ENCODE measurements at places on chromosomes 13 and 19. TPM values are rescaled to one million over a fixed set of nuclear protein-coding genes. Genes with fewer than 3 reads are reported as not detected.

Gene SWSAP1
- total RNA-seq: 3.0 TPM

Gene OR10H1
- not detected for total RNA-seq

Gene C1QTNF9
- not detected for total RNA-seq

Gene OR4F17
- total RNA-seq: not detected

Gene KIR2DL1
- not detected for total RNA-seq

Gene P2RY11
- 1.1 TPM for total RNA-seq

Gene KIR2DL4
- total RNA-seq: not detected

Gene PPFIA3
- total RNA-seq: 10.4 TPM

Gene PRR22
- total RNA-seq: 0.68 TPM

Gene KLC3
- total RNA-seq: 0.36 TPM

Gene CNN1
- 3.0 TPM for total RNA-seq

Gene SPINT2
- 0.48 TPM for total RNA-seq

Gene TDRD12
- total RNA-seq: not detected

Gene LPAR6
- total RNA-seq: 11.4 TPM

Gene PDE4A
- 2.0 TPM for total RNA-seq

Gene SKA3
- 40.3 TPM for total RNA-seq

Gene PGLYRP1
- total RNA-seq: not detected

Gene POU2F2
- 2.4 TPM for total RNA-seq

Gene KCNC3
- total RNA-seq: 0.12 TPM

Gene ZNF730
- 8.4 TPM for total RNA-seq

Gene FFAR3
- total RNA-seq: not detected

Gene CRLF1
- 2.8 TPM for total RNA-seq

Gene TTYH1
- total RNA-seq: not detected

Gene ZNF611
- total RNA-seq: 8.4 TPM

Gene EBI3
- 1.1 TPM for total RNA-seq

Gene ZNF549
- 5.1 TPM for total RNA-seq

Gene COL4A2
- 212 TPM for total RNA-seq

Gene NLRP9
- not detected for total RNA-seq

Gene ACP7
- total RNA-seq: not detected

Gene KLK4
- total RNA-seq: not detected

Gene OLFM2
- 0.49 TPM for total RNA-seq

Gene TNFRSF19
- total RNA-seq: 44.5 TPM

Gene TBXA2R
- total RNA-seq: 4.3 TPM

Gene CYTH2
- 74.3 TPM for total RNA-seq

Gene ZNF878
- 0.96 TPM for total RNA-seq

Gene SLC7A9
- total RNA-seq: not detected

Gene LIM2
- total RNA-seq: not detected

Gene CCDC8
- total RNA-seq: 0.59 TPM

Gene GJA3
- total RNA-seq: 1.1 TPM

Gene PSG6
- total RNA-seq: not detected

Gene COL5A3
- 4.8 TPM for total RNA-seq

Gene SOX1
- total RNA-seq: not detected

Gene LAIR1
- total RNA-seq: not detected

Gene JAK3
- 0.59 TPM for total RNA-seq

Gene RFPL4AL1
- not detected for total RNA-seq

Gene PHF11
- 18.2 TPM for total RNA-seq

Gene MEIS3
- 28.8 TPM for total RNA-seq

Gene TUBB4A
- not detected for total RNA-seq

Gene LILRB5
- not detected for total RNA-seq

Gene NKPD1
- 0.20 TPM for total RNA-seq

Gene MEIOSIN
- not detected for total RNA-seq

Gene ZNF154
- total RNA-seq: not detected

Data from RPMI7951 (cell line).